ENCODE measurements at places on chromosomes 16 and 17.

- no peak for DNase-seq
These were observed 14.7 kb downstream of the KNOP1 start for GRCh38 chr16:19703172-19703889.

DNA sequence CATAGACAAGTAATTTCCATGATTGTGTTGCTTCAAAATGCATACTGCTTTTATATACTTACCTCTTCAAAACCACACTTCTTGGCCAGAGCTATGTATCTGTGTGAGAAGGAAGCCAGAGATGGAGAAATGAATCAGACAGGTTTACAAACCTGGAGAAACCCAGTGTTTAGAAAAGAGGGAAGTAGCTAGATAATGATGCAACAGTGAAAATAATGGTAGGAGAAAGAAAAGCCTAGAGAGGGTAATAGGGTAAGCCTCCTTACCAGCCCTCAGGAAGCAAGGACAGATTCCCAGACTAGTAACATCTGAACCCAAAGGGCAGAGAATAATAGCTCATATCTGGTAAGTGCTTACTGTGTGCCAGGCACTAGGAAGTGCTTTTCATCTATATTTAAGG is 250.3 kb upstream of the CDH11 start:
- no peak for DNase-seq

GRCh38 chr16:12197812-12198211 is 221.3 kb downstream of the SNX29 start:
- DNase-seq = no peak

DNA sequence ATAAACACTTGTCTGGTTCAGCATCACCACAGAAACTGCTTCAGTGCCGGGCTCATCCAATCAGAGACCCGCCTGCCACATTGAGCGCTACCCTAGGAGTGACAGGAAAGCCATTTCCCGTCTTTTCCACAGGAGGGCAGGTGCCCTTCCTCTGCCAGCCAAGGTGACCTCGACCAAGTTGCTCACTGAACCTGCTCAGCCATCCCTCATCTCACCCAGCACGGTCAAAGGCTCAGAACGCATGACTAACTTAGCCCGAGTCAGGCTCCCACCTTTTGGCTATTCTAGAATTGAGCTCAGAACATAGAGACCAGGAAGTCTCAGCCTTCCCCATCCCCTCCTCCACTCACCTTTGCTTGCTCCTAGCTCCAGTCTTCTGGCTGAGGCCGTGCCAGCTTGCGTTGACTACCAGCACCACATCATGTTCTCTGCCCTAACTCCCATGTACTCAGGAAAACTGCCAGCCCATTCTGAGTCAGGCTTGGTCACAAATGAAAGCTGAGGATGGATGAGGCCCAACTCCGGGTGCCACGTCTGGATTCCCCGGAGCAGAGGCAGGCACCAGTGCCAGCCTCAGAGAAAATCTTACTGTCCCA is 15.6 kb downstream of the MRPS23 start:
- no peak for DNase-seq

GRCh38 chr17:65254166-65254565 is 117.0 kb downstream of the RGS9 start:
- DNase-seq = no peak

- peak; percentile 76 for DNase-seq
These were observed 80.8 kb downstream of the CNGB1 start for GRCh38 chr16:57889960-57890751.

DNA sequence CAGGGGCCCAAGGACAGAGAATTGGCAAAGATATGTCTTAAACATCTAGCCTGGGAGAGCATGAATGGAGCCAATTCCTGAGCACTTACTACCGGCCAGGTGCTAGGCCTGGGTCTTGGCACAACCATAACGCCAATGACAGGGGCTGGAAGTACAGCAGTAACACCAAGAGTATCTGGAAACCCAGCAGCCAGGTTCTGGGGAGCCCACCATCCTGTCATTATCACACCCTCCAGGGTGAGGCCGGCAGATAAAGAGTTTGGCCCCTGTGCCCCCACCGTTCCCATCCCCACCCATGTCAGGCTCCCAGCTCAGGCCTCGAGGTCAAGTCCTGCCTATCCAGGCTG is 508 bp upstream of the TMC8 start:
- no peak for DNase-seq

DNA sequence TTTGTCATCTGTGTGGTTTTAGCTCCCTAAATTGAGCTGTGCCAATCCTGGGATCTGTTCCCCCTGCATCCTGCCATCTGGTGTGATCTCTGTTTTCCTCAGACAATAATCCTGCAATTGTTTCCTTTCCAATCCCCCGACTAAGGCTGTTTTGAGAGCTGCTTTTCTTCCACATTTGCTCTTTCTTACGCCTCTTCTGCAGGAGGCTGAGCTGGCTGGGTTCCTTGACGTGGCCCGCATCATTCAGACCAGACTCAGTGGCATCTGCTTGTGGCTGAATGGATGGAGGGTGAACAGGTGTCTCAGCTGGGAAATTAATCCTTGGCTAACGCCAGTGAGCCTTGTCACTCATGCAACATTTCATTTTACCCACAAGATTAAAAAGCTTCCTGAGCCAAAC is 9.8 kb upstream of the MED9 start:
- no peak for DNase-seq

DNA sequence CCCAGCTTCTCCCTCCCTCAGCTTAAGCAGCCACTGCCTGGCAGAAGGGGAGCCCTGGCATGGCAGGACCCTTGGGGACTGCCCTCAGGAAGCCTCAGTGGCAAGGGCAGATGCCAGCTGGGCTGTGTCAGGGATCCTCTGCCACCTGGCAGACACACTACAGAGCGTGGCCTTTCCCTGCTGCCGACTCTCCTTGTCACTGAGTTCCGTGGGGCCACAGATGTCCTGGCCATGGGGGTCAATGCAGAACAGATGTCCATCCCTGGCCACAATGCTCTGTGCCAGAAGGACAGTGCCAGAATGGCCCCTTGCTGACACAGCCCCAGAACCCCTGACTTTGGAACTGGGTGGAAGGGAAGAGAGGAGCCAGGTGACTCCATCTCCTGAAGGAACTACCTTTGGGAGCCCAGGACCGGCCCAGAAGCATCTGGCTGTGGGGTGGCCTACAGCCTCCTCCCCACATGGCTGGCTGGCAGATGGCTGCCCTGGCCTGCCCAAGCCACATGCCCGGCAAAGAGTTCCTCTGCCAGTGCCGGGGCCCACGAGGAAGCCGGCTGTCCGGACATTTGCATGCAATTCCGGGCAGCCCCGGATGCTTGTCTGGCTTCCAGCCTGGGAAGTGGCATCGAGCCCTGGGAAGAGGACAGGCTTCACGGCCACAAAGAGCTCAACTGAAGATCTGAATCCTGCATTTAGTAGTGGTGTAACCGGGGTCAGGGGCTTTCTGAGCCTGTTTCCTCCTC is 24.1 kb downstream of the NPTX1 start:
- no peak for DNase-seq

DNA sequence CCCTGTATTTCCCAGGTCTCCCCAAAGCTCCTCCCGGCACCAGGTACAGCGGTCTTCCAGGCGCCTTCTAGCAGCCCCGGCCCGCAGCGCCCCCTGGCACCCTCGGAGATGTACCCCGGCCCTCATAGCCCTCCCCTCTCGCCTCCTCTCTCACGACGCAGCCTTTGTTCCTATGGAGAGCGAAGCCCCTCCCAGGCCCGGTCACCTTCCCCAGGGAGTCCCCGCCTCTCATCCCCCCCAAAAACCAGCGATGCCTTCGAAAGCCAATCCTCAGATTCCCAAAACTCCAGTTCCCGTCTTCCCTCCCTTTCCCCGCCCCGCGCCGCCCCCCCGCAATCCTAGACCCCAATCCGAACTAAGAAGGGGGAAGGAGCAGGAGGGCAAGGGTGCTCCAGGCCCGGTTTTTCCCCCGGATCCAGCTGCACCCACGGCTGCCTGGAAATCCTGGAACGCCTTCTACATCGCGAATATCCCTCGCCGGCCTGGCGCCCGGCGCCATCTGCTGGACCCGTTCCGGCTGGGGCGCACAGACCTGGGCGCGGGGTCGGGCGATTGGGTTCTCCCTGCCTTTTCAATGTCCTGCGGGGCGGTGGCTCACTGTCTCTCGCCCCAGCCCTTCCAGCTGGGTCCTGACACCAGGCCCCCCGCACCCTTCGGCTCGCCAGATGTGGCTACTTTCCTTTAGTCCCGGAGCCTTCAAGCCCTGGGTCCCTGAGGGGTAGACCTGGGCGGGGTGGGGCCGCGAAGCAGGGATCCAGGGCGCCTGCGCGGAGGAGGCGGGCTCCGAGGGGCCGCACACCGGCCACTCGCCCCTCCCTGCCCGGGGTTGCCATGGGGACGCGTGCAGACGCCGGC is at the start of gene DNAH2:
DNAH2 (plus strand) TSS at position 844 of the 855 bp plus-strand sequence. CDS start 1,991 bp downstream, outside the sequence.
- DNase-seq = peak; percentile 94
